ENCODE measurements at places on chromosomes 6 and 20. TPM values are rescaled to one million over a fixed set of nuclear protein-coding genes. Genes with fewer than 3 reads are reported as not detected.
A peak's percentile ranks its signal among the peaks of the same experiment; 100 is the strongest.

The GHRH gene
- total RNA-seq: not detected

The TFAP2D gene
- not detected for total RNA-seq

The SLC22A2 gene
- total RNA-seq: not detected

The CDSN gene
- not detected for total RNA-seq

DNA sequence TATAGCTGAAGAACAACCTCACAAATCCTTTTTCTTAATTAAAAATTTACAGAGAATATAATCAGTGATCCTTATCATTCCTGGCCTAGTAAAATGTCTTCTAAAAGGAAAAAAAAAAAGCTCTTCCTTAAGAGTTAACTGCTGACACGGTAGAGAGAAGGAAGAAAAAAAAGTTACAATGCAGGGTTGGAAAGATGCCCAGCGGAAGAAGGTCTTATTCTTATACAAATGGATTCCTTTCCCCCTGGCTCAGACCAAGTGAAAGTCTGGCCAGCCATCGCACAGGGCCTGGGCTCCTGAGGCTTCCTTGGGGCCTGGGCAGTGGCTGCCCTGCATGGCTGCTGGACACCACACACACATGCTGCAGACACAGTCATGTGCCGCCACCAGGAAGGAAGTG, 688.6 kb downstream of the TENT5A start:
- no peaks in the 10 kb centered on the region for H3K36me3 ChIP-seq
- H3K27me3 ChIP-seq: no peaks in the 10 kb centered on the region

- H3K4me3 ChIP-seq: peak overlapping the region; percentile 87
- H3K27ac ChIP-seq: peak overlapping the region; percentile 84
- H3K27me3 ChIP-seq: peaks cover 18% of the 10 kb centered on the region
- DNase-seq: peak; percentile 63
- H3K36me3 ChIP-seq: no peaks in the 10 kb centered on the region
- H3K4me1 ChIP-seq: peaks cover 27% of the 10 kb centered on the region
Observed at GRCh38 chr6:27752038-27752885, 159.9 kb downstream of the OR2B2 start.

GRCh38 chr20:38888059-38888831, 38.0 kb upstream of the FAM83D start:
- H3K27ac ChIP-seq: no peak overlapping the region
- H3K36me3 ChIP-seq: no peaks in the 10 kb centered on the region
- H3K4me3 ChIP-seq: no peak overlapping the region
- no peak for DNase-seq

GRCh38 chr6:52546678-52547077, 30.2 kb downstream of the TRAM2 start:
- no peak overlapping the region for H3K4me3 ChIP-seq
- DNase-seq: no peak
- H3K36me3 ChIP-seq: no peaks in the 10 kb centered on the region
- peaks cover 38% of the 10 kb centered on the region for H3K4me1 ChIP-seq
- no peak overlapping the region for H3K27ac ChIP-seq

- DNase-seq: no peak
- H3K4me3 ChIP-seq: no peak overlapping the region
- no peaks in the 10 kb centered on the region for H3K36me3 ChIP-seq
- H3K27me3 ChIP-seq: peaks cover 6% of the 10 kb centered on the region
- H3K27ac ChIP-seq: no peak overlapping the region
- no peaks in the 10 kb centered on the region for H3K4me1 ChIP-seq
Observed at GRCh38 chr20:18218280-18218679, 70.0 kb upstream of the ZNF133 start.

GRCh38 chr6:47773005-47773404, 8.8 kb upstream of the OPN5 start:
- H3K36me3 ChIP-seq: peaks cover 1% of the 10 kb centered on the region
- no peak overlapping the region for H3K27ac ChIP-seq
- H3K4me3 ChIP-seq: no peak overlapping the region
- H3K27me3 ChIP-seq: peaks cover 46% of the 10 kb centered on the region
- H3K4me1 ChIP-seq: no peaks in the 10 kb centered on the region

GRCh38 chr20:59942245-59942644, 2.1 kb downstream of the FAM217B start:
- no peaks in the 10 kb centered on the region for H3K27me3 ChIP-seq
- peak overlapping the region; percentile 96 for H3K27ac ChIP-seq
- peaks cover 23% of the 10 kb centered on the region for H3K4me1 ChIP-seq
- no peak for DNase-seq
- H3K4me3 ChIP-seq: no peak overlapping the region

DNA sequence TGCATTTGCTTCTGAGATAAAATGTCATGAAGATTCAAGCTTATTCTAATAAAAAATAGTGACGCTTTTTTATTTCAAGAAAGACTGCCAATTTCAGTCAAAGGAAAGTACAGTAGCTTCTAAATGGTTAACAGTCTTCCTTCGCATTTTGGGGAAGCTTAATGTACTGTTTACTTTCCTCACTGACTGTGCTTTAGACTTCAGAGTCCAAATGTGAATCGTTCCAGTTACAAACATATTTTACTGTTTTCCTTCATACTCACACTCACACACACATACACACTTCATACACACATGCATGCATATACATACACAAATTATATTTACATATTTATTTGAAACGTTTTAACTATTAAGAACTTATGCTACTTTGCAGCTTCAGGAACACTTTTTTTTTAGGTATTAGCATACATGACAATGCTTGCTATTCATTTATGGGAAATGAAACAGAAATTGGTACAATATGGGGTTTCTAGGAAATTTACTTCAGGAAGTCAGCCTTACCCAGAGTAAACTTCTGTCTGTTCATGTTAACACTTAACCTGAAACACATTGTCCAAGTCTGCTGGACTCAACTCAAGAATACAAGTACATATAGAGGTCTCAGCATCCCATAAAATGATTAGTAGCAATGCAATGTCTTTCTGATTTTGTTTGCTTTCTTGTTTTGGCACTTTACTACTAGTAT, 145.4 kb downstream of the RPS12 start:
- H3K4me1 ChIP-seq: no peaks in the 10 kb centered on the region
- no peaks in the 10 kb centered on the region for H3K36me3 ChIP-seq
- H3K27me3 ChIP-seq: peaks cover 23% of the 10 kb centered on the region
- no peak for DNase-seq

DNA sequence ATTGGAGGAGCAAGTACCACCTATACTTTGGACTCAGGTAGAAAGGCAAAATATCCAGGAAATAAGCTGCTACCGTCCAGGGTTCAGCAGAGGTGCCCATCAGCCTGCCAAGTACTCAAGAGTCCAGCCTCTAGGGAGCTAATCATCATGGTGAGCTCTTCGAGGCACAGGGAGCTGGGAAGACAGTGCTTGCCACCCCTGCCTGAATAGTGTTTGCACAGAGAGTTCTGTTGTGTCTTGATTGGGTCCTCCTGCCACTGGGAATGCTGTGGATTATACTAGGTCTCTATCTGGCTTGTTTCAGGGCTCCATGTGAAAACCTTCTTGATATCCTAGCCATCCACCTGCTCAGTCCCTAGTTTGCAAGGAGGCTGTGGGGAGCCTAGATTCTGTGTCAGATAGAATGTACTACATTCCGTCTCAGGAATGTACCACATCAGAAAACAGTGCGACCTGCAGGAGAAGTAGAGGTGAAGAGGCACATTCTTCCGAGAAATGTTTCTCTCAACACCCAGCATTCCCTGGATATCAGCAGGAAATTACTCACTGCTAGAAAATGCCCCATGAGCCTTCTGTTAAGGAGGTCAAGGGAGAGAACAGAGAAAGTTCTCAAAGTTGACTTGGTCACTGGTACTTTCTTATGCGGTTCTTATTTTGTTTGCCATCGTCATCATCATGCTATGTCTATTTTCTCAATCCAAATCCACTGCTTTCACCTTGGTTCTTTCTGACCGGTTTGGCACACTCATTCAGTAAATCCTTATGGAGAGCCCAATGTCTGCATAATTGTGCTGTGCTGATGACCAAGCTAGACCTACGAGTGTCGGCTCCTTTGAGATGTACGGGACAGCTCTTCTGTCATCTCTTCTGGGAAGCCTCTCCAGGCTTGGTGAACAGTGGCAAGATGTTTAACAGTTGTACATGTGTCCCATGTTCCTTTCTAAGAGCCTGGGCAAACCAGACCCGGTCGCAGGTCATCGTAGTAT, 30.7 kb downstream of the PTPN1 start:
- H3K4me3 ChIP-seq: peak overlapping the region; percentile 63
- H3K27ac ChIP-seq: peak overlapping the region; percentile 72
- peaks cover 5% of the 10 kb centered on the region for H3K36me3 ChIP-seq
- no peaks in the 10 kb centered on the region for H3K27me3 ChIP-seq
- peaks cover 76% of the 10 kb centered on the region for H3K4me1 ChIP-seq

DNA sequence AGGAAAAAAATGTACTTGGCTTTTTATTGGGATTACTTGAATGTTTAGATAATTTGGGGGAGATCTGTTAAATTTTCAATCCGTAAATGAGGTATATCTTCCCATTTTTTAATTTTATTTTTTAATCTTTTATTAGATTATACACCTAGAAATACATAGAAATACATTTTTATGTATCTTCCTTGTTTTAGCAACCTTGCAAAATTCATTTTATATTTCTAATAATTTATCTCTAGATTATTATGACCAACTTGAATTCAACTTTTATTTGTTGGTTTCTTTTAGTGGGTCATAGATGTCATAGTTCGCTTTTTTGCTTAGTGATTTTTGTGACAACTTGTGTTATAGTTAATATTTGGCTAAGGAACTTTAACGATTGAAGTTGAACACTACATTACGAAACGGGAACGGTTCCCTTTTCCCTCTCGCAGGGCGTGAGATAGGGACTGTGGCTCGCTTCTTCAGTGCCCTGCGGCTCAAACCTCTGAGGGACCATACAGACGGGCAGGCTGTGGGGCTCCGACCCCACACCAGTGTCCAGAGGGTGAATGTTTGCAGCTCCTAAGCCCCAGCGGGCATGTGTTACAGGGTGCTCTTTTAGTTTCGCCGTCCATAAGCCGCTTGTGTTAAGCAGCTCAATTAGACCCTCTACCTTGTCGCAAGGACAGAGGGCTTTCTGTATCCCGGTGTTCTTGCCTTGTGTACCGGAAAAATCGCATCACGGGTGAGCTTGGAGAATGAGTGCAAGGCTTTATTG, 53.8 kb downstream of the PRND start:
- no peak overlapping the region for H3K4me3 ChIP-seq
- H3K27me3 ChIP-seq: no peaks in the 10 kb centered on the region
- DNase-seq: no peak
- peaks cover 27% of the 10 kb centered on the region for H3K36me3 ChIP-seq
- H3K4me1 ChIP-seq: no peaks in the 10 kb centered on the region
- H3K27ac ChIP-seq: no peak overlapping the region

Measured in natural killer cell treated with Interleukin-12 subunit alpha and Interleukin-12 subunit beta and Interleukin-15 and Interleukin-18, amount 100 ng/mL, for 72 hours (primary cell).